ENCODE measurements at places on chromosomes 12 and 14.
A peak's percentile ranks its signal among the peaks of the same experiment; 100 is the strongest.

- DNase-seq: no peak
These were observed 97.5 kb downstream of the LGR5 start for GRCh38 chr12:71536939-71537622.

GRCh38 chr12:109744026-109744425 lies 30.4 kb downstream of the FAM222A start:
- no peak for DNase-seq

GRCh38 chr12:51901121-51901817 lies 6.0 kb upstream of the ACVRL1 start:
- DNase-seq: no peak

GRCh38 chr14:86057018-86057667 lies 527.2 kb downstream of the FLRT2 start:
- DNase-seq: peak; percentile 17

DNA sequence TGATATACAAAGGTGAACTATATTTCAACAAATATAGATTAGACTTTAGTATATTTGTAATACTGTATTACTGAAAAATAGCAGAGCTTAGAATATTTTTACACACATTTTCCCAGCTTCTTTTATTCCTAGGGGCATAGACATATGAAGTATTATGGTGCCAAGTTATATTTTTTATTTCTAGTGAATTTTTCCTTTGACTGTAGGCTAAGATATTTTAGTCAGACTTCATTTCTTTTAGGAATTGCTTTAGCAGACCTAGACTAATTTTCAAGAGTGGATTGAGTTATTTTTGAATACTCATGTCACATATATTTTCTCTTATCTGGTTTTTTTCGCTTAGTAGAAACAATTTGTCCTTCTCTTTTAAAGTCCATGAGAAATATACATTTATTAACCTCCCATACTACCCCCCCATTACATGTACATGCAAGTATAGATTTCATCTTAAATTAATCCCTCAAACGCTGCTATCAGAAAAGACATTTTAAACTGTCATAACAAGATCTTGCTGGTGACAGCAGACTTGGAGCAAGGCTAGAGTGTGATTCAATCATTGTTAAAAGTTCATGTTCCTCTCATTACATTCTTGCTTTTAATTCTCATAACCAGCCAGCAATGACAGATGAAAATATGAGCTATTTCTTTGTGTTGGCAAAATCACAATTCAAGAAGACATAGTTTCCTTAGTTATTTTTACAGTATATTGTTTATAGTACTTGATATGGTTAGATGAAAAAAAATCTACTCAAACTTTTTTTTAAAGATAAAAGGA lies 456.1 kb downstream of the AEBP2 start:
- no peak for DNase-seq

GRCh38 chr12:31715283-31715825 lies 13.5 kb downstream of the AMN1 start:
- no peak for DNase-seq

DNA sequence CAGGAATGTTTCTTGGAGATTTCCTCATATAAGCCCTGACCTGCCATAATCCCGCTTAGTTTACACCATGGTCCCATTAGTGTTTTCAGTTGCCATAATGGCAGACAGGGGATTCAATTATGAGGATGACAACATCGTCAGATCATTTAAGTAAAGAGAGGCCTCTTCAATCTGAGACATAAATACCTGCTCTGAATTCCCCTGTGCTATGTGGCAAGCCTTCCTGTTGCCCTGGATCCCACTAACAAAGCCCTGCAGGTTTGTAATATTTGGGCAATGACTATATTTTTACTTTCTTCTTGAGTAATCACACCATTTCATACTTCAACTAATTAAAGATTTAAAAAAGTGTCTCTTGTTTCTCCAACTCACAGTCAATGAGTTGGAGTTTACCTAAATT lies 108.9 kb downstream of the TRAFD1 start:
- DNase-seq: no peak

- no peak for DNase-seq
These were observed 302.5 kb upstream of the AMIGO2 start for GRCh38 chr12:47382305-47382704.

GRCh38 chr12:30968211-30968610 lies 41.7 kb downstream of the TSPAN11 start:
- no peak for DNase-seq

DNA sequence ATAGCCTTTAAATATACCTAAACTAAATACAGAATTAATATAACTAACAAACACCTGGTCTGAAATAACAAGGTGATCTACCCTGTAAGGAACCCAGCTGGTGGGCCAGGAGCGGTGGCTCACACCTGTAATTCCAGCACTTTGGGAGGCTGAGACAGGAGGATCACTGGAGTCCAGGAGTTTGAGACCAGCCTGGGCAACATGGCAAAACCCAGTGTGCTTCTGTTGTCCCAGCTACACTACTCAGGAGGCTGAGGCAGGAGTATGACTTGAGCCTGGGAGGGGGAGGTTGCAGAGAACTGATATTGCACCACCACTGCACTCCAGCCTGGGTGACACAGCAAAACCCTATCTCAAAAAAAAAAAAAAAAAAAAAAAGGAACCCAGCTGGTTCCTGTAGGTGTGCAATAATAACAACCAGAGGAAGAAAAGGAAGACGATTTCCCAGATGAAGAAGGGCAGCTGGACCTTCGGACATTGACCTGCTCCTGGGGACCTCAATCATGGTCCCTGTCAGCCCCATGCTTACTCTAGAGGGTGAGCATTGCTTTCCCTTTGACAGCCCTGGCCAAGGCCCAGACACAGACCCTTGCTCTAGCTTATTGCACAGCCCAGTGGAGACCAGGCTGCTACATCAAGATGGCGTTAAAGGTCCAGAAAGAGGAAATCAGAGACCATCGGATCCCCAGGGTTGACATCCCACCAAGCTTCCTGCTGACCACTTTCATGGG lies 5.4 kb downstream of the FOS start:
- DNase-seq: no peak

GRCh38 chr14:24243336-24243836 lies 963 bp upstream of the TINF2 start:
- DNase-seq: no peak

DNA sequence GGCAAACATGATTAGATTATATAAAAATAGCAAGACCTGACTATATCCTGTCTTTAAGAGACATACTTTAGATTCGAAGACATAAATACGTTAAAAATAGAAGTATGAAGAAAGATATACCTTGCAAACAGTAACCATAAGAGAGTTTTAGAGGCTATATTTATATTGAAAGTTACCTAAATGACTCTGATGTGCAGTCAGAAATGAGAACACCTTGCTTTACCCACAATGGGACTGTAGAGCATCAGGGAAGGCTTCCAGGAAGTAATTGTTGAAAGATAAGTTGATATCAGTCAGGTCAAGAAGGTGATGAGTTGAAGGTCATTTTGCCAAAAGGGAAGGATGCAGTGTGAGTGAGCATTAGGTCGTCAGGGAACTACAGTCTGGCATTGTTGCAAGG lies 110.2 kb downstream of the NEDD1 start:
- no peak for DNase-seq

GRCh38 chr14:31419967-31420318 lies 407 bp downstream of the HEATR5A start:
- no peak for DNase-seq

- DNase-seq: no peak
These were observed 12.9 kb upstream of the TRIM9 start for GRCh38 chr14:51107801-51108200.

DNA sequence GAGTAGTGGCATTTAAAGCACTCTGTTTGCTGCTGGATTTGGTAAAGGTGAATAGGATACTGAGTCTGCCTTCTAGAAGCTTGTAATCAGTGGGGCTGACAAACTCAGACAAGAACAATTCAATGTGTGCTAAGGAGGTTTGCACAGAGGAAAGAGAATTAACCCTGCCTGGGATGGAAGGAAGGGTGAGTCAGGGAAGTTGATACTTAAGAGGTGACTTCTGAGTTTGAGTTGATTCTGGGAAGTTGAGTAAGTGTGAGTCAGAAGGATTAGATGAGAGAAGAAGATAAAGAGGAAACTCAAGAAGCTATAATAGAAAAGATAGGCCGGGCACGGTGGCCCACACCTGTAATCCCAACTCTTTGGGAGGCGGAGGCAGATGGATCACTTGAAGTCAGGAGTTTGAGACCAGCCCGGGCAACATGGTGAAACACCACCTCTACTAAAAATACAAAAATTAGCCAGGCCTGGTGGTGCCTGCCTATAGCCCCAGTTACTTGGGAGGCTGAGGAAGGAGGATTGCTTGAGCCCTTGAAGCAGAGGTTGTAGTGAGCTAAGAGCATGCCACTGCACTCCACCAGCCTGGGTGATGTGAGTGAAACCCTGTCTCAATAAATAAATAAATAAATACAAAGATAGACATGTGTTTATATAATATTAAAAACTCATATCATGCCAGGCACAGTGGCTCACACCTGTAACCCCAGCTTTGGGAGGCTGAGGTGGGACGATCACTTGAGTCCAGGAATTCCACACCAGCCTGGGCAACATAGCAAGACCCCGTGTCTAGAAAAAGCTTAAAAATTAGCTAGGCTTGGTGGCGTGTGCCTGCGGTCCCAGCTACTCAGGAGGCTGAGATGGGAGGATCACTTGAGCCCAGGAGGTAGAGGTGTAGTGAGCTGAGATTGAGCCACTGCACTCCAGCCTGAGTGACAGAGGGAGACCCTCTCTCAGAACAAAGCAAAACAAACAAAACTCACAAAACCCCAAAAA lies 126.8 kb upstream of the CPM start:
- no peak for DNase-seq

GRCh38 chr14:20455355-20456300 lies 602 bp downstream of the APEX1 start:
- no peak for DNase-seq

- DNase-seq: no peak
These were observed 91.3 kb downstream of the BBS10 start for GRCh38 chr12:76256904-76257303.

GRCh38 chr12:109947521-109947920 lies 47.4 kb downstream of the TCHP start:
- no peak for DNase-seq

DNA sequence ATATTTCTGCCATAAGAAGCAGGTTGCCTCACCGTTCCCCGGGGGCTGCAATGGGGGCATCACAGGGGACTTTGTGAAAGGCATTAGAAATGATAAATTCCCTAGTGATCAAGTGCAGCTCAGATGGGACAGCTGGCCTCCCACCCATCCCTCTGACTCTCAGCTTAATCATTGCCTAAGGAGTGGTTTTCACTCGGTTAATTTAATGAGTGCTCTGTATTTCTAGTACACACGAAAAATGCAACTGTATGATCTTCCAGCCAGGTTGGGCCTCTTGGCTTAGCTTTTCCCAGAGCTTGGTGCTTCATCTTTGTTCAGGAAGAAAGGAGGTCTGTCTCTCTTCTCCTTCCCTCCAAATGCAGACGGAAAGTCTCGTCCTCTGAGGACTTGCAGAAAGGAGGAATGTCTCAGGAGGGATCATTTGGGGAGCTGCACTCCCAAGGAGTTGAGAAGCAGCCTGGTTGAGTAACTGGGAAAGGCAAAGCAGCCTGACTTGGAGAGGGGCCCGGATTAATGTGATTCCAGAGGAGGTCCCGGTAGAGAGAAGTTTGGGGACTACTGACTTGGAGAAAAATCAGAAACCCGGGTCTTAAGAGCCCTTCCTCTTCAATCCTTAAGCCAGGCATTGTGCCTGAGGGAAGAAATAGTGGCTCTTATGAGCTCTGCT lies 7.2 kb downstream of the CD9 start:
- DNase-seq: no peak

- DNase-seq: no peak
These were observed 78.9 kb upstream of the SLC38A2 start for GRCh38 chr12:46451276-46452021.

- no peak for DNase-seq
These were observed 670 bp downstream of the DYRK2 start for GRCh38 chr12:67649261-67649569.

- DNase-seq: no peak
These were observed 2.8 kb upstream of the UBC start for GRCh38 chr12:124917135-124917840.

DNA sequence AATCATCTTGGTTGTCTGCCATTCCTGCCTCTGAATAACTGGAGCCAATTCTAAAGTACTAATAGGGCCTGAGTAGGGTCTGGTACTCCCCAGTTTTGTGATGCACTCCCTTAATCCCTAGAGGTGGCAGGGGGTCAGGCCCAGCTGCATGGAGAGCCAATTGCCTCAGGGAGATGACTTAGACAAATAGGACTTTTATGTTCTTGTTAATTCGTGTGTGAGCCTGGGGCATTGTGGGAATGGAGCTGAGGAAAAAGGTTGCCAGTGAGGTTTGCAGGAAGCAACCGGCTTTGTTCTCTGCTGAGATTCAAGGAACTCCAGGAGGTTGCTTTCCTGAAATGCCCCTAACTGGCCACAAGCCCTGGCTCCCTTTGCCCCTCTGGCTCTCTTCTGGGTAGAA lies 6.8 kb upstream of the DCD start:
- DNase-seq: no peak

DNA sequence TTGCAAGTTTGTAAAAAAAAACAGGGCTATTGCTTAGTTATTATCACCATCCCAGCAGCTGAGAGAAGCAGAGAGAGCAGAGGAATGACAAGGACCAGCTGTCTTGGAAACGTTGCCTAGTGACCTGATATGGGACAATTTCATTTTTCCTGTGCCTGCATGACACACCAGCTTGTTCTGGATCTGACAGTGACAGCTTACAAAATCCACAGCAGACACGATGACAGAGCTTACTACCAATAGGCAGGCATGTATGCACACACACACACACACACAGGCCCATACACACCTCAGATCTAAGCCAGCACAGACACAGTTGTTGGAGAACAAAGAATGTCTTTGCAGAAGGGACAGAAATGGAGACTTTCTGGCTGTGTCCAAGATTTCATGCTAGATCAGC lies 25.4 kb downstream of the HSPB8 start:
- no peak for DNase-seq

DNA sequence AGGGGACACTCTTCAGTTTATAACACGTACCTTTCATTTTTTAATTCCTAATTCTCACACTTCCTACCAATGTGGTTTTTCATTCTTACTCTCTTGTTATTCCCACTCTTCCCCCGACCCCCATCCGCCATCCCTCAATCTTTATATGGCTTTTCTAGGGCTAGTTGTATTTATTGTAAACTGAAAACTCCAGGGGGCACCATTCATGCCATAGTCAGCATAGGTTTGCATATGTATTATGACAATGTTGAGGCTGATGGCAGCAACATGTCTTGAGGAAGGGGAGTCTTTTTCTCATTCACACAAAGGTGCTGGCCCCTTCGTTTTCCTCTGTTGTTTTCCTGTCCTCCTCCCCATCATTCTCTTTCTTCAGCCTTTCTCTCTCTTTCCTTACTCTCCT lies 27.7 kb upstream of the LTA4H start:
- no peak for DNase-seq

DNA sequence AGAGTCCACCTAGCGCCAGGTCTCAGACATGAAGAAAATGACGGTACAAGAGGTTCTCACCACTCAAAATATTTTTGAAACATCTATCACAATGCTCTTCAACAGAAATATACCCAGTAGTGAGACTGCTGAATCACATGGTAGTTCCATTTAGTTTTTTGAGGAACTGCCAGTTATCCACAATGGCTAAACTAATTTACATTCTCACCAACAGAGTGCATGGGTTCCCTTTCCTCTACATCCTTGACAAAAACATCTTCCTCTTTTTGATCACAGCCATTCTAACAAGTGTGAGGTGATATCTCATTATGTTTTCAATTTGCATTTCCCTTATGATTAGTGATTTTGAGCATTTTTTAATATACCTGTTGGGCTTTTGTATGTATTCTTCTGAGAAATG lies 5.7 kb upstream of the GPR65 start:
- no peak for DNase-seq

GRCh38 chr12:69644511-69644910 lies 33.8 kb upstream of the LRRC10 start:
- DNase-seq: no peak

- no peak for DNase-seq
These were observed 680.2 kb downstream of the VRK1 start for GRCh38 chr14:97477353-97477752.

All from NCI-H1930 (cell line).